ENCODE measurements at places on chromosomes 1 and 21. TPM values are rescaled to one million over a fixed set of nuclear protein-coding genes. Genes with fewer than 3 reads are reported as not detected.

Gene FMOD
- total RNA-seq = 4.5 TPM

Gene OR2AK2
- not detected for total RNA-seq

Gene HCRTR1
- total RNA-seq = 5.3 TPM

Gene TTC39A
- 3.0 TPM for total RNA-seq

Gene TTC34
- 0.09 TPM for total RNA-seq

Gene CELA3B
- 0.09 TPM for total RNA-seq

Gene ASPM
- total RNA-seq = 5.4 TPM

Gene LDLRAD2
- total RNA-seq = 0.09 TPM

Gene GJB3
- under 0.01 TPM for total RNA-seq

Gene SETD4
- total RNA-seq = 10.4 TPM

Gene L1TD1
- total RNA-seq = not detected

Gene PTPRC
- total RNA-seq = not detected

Measured in dermis lymphatic vessel endothelial cell (primary cell).